Femur (tissue), 1 donor: ENCODE measurements at places on chromosomes 12 and 14.

GRCh38 chr12:55721601-55722213 is 1.5 kb downstream of the RDH5 start:
- DNase-seq = no peak

DNA sequence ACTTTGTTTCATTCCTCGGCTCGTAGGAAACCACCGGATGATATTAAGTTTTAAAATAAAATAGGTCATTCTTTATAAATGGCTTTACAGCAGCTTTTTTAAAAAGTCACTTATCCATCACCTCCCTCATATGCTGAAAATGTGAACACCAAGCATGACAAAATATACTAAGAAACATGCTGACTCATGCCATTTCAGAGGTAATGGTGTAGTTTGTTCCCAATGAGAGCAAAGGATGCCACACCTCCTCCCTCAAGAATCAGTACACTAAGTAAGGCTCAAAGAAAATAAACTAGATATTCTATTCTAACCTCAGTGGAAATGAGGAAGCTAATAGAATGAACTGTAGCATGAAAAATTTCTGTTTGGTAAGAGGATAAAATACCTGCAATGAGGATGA is 5.5 kb upstream of the DIO2 start:
- DNase-seq = no peak

- DNase-seq = no peak
Observed at GRCh38 chr12:43973385-43973784, 137.5 kb downstream of the TMEM117 start.

DNA sequence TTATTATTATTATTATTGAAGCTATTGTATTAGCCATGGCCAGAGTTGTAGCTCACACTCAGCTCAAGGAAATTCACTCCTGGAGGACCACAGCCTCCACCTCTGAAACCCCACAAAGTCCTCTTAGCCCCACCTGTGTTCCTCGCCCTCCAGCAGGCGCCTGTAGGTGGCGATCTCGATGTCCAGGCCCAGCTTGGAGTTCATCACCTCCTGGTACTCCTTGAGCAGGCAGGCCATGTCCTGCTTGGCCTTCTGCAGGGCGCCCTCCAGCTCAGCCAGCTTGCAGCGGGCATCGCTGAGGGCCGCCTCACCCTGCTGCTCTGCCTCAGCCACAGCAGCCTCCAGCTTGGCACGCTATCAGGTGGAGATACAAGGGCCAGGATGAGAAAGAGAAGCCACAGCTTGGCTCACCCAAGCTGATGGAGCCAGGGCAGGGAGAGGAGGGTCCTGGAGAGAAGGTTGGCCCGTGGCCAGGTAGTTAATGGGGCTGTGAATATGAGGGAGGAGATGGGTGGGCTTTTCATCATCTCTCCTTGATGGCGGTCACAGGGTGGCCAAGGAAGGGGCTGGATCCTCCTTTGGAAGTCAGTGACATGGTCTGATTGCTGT is 5.1 kb downstream of the KRT85 start:
- DNase-seq = no peak

DNA sequence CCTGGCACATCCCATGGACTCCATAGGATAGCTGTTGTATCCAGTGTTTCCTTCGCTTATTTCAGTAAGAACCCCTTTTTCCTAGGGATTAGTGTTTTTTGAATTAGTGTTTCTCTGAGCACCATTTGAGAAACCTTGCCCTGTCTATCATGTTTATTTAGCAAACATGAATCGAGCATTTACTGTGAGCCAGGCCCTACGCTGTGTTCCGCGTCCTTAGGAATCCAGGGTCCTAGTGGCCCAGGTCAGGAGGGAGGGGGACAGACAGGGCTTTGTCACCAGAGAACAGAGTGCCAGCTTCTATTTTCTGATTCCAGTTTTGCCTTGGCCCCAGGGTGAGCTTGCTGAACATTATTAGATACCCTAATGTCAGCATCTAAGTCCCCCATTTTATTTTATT is 2.5 kb downstream of the TEAD4 start:
- DNase-seq = no peak

DNA sequence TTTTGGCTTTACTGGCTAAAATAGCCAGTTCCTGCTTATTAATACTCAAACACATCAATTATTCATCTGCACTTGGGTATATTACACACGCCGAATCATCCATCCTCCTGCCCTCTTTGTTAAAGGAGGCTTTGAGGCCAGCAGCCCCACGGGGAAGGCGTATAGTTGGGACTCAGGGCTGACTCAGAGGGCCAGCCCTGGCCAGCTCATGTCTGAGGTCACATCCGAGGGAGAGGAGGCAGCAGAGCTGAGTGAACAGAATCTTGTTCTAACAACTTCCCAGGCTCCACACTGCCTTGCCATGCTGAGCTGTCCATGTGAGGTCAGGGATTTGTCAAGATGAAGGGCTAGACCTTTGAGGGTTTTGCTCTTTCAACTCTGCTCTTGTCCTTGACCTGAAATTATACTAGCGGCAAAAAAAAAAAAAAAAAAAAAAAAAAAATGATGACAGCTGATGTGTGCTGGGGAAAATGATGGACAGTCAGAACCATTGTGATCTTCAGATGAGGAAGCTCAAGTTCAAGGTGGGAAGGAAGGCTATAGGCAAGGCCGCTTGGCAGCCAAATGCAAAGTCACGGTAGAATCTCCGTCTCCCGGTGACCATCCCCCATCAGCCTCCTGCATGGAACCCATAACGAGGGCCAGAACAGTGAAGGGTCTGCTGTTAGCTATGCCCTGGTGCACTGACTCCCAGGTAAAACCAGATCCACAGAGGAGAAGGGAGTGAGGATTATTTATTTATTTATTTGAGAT is 12.5 kb upstream of the MARK3 start:
- DNase-seq = no peak
